ENCODE measurements at places on chromosomes 4 and X. TPM values are rescaled to one million over a fixed set of nuclear protein-coding genes. Genes with fewer than 3 reads are reported as not detected.

Gene GABRQ
- polyA plus RNA-seq: 1.7 TPM

DNA sequence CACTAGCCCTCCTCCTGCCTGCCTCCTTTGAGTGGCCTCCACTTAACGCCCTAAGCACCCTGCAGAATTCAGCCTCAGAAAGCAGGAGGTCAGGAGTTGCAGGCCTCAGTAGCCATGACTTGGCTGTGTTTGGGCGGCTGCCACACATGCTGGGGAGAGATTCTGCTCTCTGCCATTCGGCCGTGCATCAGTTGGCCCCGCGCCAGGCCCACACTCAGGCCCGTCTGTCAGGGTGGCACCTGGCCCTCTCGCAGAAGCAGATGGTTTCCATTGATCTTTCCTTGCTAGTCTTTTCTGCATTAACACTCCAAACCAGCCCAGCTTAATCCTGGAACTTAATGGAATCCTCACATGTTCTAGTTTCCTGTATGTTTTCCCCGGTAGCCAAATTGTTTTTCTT lies 30.7 kb upstream of the ATP6AP2 start:
- no peak for DNase-seq

- DNase-seq: no peak
Observed at GRCh38 chr4:52372269-52372668, 286.8 kb downstream of the USP46 start.

Gene MAML3
- 16.2 TPM for polyA plus RNA-seq

DNA sequence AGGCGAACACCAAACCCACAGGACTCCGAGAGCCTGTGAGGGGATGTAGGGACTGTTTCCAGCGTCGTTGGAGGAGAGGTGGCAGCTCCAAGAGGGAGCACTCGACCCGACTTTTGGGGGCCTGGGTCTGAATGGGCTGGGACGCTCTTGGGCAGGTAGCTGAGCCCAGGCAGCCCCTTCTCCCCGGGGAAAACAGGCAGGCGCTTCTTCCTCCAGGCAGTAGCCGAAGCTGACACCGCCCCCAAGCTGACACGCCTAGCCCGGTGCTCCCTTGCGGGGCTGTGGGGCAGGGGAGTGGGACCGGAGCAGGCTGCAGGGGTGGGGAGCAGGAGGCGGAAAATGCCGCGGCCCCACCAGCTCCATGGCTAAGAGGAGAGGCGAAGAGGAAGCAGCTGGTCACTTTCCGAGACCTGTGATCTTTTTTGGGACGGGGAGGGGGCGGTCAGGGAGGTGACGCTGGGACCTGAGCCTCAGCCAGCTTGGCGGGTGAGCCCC lies 4.2 kb downstream of the NKX1-1 start:
- no peak for DNase-seq

Gene CENPVL1
- 0.25 TPM for polyA plus RNA-seq

DNA sequence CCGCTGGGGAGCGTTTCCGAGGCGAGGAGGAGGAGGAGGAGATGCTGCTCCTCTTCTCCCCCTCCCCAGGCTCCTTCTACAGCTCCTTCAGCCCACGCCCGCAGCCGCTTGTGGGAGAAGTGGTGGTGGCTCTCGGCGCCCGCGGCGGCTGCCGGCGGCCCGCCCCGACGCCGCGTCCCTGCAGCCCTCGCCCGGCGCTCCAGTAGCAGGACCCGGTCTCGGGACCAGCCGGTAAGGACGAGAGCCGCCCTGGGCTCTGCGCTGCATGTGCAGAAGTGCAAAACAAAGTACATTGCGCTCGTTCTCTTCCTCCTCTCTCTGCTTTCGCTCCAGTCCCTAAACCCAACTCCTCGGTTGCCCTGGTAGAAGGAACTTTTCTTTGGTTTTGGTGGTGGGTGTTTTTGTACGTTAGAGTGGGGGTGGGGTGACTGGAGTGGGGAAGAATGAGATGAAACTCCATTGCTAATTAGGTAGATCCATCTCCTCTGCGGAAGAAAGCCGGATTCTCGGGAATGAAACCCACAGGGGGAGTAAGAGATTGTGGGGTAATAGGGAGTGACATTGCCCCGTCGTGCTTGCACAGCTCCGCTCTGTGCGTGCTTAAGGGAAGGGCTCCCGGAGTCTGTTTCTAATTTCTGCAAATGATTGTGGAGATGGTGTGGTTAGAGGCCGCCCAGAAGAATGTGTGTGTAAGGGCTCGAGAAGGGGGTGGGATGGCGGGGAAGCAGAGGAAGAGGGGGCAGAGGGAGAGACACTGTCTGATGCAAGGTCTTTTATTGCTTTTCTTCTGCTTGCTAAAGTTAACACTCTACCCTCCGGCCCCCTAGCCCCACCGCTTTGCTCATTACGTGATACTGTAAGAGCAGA lies 677 bp downstream of the PTPN13 start:
- DNase-seq: peak; percentile 46

DNA sequence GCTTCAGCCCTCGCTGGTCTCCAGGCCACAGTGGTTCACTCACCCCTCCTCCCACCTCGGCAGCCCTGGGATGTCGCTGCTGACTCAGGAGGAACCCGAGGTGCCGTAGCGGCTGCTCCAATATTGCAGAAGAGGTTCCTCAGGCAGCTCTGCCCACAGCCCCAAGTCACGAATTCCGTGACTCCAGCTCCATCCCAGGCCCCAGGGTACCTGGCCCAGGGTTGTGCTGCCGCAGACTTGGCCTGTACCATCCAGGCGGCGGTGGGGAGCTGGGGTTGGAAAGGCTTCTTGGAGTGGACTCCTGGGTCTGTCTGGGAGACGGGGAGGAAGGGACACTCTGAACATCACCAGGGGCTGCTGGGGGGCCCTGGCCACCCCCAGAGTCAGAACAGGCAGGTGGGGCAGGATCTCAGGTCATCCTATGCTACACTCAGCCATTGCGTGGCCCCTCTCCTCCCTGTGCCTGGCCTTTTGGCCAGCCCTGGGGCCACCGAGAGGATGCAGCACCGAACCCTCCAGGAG lies 728 bp upstream of the HGFAC start:
- DNase-seq: no peak

DNA sequence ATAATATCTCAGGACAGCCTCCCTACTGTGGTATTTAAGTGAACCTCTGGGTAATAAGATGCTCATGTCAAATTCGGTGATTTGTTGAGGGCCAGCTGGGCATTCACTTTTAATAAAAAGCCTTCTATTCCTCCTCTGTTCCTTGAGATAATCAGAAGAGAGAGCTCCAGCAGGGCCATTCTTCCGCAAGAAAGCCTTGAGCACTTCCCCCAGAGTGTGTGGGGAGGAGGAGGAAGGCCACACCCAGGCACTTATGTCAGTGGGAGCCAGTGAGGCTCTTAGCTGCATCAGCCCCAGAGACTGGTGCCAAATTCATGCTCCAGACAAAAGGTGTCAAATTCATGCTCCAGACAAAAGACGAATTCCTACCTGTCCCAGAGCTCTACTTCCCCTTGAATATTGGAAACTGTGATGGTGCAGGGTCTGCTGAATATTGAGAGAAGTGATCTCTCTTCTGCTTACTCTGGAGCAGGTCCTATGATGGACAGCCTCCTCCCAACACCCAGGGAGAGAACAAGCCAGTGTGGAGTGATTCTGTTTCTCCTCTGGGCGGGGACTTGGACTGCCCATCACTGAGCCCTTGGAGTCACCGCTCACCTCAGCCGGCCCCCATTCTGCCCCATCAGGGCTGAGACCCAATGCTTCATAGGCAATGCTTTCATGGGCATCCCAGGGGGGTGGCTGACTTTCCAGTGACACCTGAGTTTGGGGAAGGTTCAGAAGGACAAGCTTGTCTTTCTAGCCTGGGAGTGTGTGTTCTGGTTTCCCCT lies 68.1 kb downstream of the FHDC1 start:
- no peak for DNase-seq

GRCh38 chr4:95000076-95000648 lies 242.4 kb downstream of the BMPR1B start:
- DNase-seq: no peak

DNA sequence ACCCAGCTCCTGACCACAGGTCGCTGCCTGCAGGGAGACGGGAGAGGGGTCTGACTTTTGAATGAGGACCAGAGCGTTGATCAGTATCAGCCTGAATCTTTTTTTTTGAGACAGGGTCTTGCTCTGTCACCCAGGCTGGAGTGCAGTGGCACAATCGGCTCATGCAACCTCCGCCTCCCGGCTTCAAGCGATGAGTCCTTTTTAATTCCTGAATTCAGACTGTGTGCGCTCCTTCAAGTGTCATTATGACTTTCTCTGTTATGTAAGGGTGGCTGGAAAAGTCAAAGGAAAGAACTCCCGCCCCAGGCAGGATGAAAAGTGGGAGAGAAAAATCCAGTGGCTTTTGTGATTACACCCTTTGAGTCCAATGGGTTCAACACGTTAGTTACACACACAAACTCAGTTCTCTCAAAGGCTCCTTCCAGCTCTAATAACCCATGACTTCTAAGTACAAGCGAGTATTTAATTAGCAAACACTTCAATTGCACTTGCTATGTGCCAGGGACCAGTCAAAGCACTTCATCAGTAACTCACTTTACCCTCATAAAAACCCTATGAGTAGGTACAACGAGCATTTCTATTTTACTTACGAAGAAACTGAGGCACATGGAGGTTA lies 44.4 kb downstream of the PDHA1 start:
- DNase-seq: no peak

GRCh38 chr4:128950796-128951195 lies 141.3 kb downstream of the JADE1 start:
- DNase-seq: no peak

GRCh38 chr4:103074744-103075434 lies 1.7 kb downstream of the SLC9B2 start:
- DNase-seq: no peak

Gene DMD
- 16.1 TPM for polyA plus RNA-seq

Gene AMOT
- 64.5 TPM for polyA plus RNA-seq

- DNase-seq: no peak
Observed at GRCh38 chr4:41360921-41361793, 104.4 kb downstream of the UCHL1 start.

DNA sequence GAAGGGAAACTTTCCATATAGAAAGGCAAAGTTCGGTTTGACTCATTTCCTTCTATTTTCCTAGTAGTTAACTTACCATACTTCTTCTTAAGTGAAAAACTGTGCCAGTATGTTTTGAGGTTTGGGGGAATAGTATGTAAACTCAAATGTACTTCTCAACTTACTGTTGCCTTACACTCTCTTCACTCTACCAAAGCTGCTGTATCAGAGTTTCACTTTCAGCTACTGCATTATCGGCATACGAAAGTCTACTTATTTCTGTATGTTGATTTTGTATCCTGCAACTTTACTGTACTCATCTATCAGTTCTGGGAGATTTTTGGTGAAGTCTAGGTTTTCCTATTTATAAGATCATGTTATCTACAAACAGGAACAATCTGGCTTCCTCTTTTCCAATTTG lies 932.7 kb downstream of the FAT4 start:
- no peak for DNase-seq

DNA sequence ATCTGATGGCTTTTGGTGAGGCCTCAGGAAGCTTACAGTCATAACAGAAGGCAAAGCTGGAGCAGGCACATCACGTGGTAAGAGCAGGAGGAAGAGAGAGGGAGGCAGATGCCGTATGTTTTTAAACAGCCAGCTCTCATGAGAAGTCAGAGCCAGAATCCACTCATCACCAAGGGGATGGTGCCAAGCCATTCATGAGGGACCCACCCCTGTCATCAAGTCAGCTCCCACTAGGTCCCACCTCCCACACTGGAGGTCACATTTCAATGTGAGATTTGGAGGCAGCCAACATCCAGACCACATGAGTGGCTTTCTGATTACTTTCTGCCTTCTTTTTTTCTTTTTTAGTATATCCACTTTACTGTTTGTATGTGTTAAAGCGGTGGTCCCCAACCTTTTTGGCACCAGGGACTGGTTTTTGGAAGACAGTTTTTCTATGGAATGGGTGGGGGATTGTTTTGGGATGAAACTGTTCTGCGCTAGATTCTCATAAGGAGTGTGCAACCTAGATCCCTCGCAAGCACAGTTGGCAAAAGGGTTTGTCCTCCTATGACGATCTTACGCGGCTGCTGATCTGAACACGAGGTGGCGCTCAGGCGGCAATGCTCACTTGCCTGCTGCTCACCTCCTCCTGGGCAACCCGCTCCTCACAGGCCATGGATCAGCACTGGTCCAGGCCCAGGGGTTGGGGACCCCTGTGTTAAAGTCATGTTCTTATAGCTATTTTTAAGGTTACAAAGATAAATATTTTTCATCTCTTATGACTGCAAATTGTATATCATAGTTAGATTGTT lies 61.7 kb downstream of the SLIT2 start:
- no peak for DNase-seq

Gene SHROOM4
- 13.9 TPM for polyA plus RNA-seq

Gene PNMA6F
- polyA plus RNA-seq: 0.06 TPM

DNA sequence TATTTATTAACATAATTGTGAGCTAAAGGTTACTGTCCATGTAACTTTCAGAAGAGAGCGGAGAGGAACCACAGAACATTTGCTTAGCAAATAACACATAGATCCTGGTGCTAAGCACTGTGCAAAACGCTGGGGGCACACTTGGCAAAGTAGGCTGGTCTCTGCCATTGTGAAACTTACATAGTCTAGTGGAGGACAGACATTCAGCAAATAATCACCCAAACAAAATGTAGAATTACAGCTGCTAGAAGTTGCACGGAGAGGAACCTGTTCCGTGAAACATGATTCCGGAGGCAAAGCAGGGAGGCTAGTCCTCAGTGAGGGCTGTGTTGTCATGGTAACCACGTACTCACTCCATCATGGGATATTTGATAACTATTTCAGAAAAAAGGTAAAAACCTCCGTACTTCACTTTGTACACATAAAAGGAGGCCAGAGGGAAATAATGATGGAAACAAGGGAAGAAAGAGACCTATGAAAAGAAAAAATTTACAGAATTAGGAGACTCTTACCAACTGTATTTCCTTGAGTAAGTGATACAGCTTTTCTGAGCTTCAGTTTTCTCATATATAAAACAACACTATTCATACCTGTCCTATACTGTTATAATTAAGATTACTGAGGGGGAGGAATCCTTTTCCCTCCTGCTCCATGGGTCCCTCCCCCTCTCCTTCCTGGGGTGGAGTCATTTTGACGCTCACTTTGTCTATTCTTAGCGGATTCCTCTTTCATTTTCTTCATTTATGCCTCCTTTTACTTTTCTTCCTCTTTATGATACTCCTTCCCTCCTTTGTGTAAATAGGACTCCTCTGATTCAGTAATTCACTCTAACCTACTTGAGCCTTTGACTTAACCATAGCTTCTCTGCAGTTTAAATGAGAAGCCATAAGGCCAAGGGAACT lies 825 bp upstream of the RASGEF1B start:
- DNase-seq: no peak

Gene NKX6-1
- polyA plus RNA-seq: 0.13 TPM

DNA sequence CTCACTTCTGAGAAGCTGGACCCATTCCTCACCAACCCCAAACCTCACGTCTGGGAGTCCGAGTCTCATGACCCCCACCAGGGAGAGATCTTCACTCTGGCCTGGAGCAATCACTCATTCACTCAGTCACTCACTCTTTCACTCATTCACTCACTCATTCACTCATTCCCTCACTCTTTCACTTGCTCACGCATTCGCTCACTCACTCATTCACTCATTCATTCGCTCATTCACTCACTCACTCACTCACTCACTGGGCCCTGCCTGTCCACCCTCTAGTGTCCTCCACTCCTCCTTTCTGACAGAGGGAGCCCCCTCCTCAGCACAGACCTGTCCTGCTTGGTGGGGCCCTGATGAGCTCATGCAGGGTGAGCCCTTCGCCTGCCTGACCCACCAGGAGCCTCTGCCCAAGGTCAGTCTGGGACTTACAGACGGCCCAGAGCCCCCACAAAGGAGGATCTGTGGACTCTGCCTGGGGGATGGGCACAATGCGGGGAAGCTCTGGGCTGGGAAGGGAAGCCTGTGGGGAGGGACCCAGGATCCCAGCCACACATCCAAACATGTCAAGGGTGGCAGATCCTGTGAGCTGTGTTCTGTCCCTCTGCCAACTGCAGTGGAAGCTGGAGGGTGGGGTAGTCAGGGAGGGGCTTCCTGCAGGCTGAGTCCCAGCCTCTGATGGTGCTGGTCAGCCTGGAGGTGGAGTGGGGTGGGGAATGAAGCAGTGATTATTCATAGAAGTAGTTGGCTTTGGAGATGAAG lies 18.5 kb downstream of the CPZ start:
- no peak for DNase-seq
